ENCODE measurements at places on chromosomes 12 and 14. TPM values are rescaled to one million over a fixed set of nuclear protein-coding genes. Genes with fewer than 3 reads are reported as not detected.

CCT2 gene
- total RNA-seq, result 206 TPM

TSHR gene
- 1.1 TPM for total RNA-seq

STAC3 gene
- 13.5 TPM for total RNA-seq

PCNX1 gene
- total RNA-seq, result 127 TPM

NELL2 gene
- 28.1 TPM for total RNA-seq
